ENCODE measurements at places on chromosomes 16 and 17. TPM values are rescaled to one million over a fixed set of nuclear protein-coding genes. Genes with fewer than 3 reads are reported as not detected.
A peak's percentile ranks its signal among the peaks of the same experiment; 100 is the strongest.

The MT1M gene
- total RNA-seq, result 1.5 TPM

The KRT40 gene
- total RNA-seq, result not detected

The ZNF821 gene
- 4.7 TPM for total RNA-seq

The C1QTNF8 gene
- total RNA-seq, result not detected

GRCh38 chr17:63841350-63842172 is 924 bp downstream of the SMARCD2 start:
- peak; percentile 44 for DNase-seq

- DNase-seq, result peak; percentile 76
Measured at GRCh38 chr16:64864232-64864809, 257.5 kb downstream of the CDH11 start.

DNA sequence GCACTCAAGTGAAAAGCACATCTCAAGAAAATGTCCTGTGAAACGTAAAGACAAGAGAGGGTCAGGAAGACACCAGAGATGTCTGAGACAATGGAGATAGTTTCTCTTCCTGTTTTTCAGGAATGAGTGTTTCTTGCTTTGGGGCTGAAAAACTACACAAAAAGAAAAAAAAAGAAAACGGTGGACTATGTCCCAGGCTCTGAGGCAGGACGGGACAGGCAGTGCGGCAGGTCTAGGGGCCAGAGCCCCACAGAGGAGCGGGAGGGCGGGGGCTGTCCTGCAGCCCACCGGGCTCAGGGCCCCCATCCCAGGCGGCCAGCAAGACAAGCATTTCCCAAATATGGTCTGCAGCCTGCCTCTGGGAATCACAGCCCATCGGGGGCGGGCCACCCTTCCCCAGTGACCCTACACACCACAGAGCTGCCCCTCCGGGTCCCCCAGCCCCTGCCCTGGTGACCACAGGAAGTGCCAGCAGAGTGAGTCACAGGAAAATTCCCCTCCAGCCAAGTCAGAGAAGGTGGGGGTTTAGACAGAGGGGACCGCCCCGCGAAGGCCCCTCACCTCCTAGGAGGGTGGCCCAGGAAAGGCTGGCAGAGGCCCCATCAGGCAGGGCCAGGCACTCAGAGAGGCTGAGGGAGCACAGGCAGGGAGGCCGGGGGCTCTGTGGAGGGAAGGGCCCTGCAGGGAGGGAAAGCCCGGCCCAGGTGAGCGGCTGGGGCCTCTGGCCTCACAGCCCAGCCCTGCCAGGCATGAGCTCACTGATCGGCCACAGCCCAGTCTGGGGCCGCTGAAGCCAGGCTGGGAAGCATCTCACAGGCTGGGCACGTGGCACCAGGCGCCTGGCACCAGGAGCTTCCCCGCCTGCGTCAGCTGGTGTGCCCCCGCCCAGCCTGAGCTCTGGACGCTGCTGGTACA is 6.3 kb downstream of the BCAR1 start:
- peak; percentile 94 for DNase-seq

DNA sequence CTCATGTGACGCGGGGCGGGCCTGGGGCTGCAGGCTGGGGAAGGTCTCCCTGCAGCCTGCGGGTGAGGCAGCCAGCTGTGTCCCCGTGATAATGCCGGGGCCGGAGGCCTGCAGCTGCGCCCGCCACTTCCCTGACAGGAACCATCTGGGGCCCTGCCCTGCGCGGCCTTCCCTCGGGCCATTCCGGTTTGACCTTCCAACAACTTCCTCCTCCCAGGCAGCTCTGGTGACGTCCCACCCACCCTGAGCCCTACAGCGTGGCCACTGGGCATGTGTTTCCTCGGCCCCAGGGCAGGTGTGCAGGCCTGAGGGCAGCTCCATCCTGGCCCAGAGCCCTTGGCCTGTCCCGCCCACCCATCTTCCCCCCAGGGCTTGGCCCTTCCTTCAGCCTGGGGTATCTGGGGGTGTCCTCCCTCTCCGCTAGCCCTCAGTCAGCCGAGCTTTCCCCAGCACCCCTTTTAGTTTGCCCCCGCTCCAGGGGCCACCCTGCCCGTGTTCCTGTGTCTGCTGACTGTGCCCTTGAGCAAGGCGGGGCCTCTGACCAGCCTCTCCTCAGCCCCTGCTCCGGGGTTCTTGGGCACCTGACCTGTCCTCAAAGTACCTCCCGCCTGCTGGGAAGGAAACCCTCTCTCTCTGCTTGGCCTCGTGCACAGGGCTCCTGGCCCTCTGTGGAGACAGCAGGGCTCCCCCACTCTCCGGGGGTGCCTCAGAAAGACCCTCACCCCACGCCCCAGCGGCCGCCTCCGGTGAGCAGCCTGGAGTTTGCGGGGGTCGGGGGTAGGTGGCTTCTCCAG is at the start of gene CBFA2T3:
CBFA2T3 (minus strand) TSS at position 190 of the 794 bp plus-strand sequence. CDS start 400 bp downstream, outside the sequence.
- DNase-seq, result no peak

DNA sequence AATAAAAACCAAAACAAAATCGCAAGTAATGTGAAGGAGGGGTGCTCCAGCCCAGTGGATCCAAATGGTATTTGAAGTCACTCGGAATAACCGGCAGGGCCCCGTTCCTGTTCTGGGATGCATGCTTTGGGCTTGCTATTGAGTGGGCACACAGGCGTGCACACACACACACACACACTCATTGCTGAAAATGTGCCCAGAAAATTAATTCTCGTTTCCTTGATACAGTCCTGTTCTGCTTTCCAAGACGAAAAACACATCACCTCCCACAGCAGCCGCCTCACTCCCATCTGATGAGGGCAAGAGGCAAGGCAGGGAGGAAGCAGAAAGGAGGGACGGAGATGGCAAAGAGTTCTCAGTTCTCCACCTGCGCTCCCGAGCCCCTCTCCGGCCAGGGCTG is 62.2 kb upstream of the SDK2 start:
- no peak for DNase-seq

DNA sequence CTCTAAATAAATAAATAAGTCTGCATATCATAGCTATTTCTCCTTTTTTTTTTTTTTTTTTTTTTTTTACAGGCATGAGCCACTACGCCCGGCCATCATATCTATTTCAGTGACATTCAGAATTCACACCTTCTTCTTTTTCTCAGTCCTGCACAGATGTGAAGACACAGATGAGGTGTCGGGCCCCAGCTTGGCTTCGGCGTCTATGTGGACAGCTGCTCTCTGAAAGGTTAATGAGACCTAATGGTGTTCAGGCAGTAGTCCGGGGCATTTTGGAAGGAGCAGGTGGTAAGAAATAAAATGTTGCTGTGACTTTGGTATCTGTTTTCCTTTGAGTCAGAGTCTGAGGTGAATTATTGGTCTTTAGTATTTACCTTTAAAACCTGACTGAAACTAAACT is 23.6 kb downstream of the TANGO6 start:
- DNase-seq, result no peak

The NPIPA3 gene
- total RNA-seq, result 1.4 TPM

DNA sequence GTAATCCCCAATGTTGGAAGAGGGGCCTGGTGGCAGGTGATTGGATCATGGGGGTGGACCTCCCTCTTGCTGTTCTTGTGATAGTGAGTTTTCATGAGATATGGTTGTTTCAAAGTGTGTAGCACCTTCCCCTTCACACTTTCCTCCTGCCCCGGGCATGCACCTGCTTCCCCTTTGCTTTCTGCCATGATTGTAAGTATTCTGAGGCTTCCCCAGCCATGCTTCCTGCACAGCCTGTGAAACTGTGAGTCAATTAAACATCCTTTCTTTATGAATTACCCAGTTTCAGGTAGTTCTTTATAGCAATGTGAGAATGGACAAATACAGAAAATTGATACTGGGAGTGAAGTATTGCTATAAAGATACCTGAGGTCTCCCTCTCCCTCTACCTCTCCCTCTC is 29.4 kb downstream of the RNF112 start:
- no peak for DNase-seq

- DNase-seq, result no peak
Measured at GRCh38 chr17:55215711-55216110, 49.0 kb upstream of the HLF start.

The ARHGAP44 gene
- total RNA-seq, result 0.40 TPM

- peak; percentile 33 for DNase-seq
Measured at GRCh38 chr16:12096157-12096777, 119.7 kb downstream of the SNX29 start.

The CCDC40 gene
- 7.5 TPM for total RNA-seq

- DNase-seq, result no peak
Measured at GRCh38 chr17:50219939-50220465, 18.6 kb upstream of the COL1A1 start.

All from PC-3 (cell line).